Vagina (tissue), 2 donors: ENCODE measurements at places on chromosomes 4 and X.

DNA sequence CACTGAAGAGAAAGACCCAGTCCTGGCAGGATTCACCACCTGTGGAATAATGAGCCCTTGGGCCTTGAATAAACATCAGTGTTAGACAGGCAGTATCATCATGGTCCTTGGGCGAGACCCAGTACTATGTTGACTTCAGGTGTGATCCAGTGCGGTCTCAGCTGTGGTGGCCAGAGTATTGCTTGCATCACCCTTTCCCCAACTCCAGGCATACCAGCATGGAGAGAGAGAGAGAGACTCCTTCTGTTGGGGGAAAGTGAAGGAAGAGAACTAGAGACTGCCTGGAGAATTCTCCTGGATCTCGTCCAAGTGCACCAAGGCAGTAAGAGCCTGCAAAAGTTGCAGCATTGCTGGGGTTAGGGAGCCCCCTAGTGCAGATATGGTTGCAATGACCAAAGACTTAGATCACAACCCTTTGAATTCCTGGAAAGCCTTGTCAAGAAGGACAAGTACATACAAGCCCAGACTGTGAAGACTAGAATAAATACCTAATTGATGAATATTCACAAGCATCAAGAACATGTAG lies 61.1 kb upstream of the VAMP7 start:
- no peak for DNase-seq

GRCh38 chr4:171602638-171603355 lies 210.4 kb upstream of the GALNTL6 start:
- no peak for DNase-seq

DNA sequence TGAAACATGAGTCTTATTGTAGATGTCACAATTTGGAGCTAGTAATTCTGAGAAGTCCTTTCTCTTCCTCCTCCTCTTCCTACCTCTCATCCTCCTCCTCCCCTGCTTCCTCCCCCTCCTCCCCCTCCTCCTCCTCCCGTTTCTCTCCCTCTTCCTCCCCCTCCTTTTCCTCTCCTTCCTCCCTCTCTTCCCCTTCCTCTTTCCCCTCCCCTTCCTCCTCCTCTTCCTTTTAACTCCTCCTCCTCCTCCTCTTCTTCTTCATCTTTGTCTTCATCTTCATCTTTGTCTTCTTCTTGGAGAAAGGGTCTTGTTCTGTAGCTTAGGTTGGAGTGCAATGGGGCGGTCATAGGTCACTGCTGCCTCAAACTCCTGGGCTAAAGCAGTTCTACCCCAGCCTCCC lies 161.8 kb downstream of the PCDH7 start:
- DNase-seq, result no peak

- no peak for DNase-seq
Measured at GRCh38 chr4:169225058-169225751, 45.6 kb downstream of the SH3RF1 start.

- no peak for DNase-seq
Measured at GRCh38 chrX:40483502-40483901, 97.3 kb upstream of the ATP6AP2 start.

DNA sequence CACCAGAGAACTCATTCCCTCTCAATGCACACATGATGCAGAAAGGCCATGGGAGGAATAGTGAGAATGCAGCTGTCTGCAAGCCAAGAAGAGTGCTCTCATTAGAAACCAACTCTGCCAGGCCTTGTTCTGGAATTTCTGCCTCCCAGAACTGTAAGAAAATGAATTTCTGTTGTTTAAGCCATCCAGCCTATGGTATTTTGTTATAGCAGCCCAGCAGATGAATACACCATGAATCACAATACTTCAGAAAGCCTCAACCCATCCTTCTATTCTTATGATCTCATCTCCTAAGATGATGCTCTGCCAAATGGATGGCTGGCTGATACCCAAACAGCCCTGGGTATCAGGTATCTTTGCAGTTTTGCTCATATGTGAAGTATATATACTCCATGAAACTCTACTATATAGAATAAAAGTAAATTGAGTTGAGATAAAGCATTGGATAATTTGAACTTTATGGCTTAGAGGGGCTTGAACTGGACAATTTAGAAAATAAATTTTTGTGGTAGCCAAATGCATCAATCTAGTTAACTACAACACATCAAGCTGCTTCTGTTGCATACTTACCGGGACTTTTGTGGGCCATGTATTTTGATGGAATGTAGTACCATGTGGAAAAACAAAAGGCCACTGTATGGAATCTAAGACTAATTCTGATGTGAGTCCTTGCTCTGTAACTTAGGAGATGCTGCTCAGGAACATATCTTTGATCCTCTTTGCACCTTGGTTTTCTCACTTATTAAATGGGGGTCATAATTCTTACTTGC lies 245.9 kb downstream of the HS3ST1 start:
- DNase-seq, result no peak

DNA sequence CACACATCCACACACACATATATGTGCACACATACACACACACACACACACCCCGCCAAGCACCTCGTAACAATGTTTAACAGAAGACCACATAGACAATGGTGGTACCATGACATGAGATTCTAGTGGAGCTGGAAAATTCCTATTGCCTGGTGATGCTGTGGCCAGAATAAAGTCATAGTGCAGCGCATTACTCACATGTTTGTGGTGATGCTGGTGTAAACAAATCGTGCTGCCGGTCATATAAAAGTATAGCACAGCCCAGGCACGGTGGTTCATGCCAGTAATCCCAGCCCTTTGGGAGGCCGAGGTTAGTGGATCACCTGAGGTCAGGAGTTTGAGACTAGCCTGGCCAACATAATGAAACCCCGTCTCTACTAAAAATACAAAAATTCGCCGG lies 275.2 kb downstream of the TRIML1 start:
- DNase-seq, result no peak
